ENCODE measurements at places on chromosomes 4 and X.

DNA sequence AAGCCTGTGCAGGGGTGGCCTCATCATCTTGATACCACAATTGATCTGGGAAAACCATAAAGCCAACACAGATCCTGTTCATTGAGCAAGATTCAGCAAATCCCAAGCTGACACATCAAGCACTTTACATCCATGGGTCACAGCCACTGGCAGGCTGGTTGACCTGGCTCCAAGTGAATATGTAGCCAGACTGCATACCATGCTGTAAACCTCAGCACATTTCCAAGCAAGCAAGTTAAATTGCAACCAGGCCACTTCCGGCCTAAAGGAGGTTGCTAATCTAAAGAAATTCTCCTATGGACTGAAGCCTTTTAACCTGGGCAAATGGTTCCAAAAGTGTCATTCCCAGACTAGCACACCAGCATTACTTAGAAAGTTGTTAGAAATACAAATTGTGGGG lies 54.4 kb upstream of the USP26 start:
- no peaks in the 10 kb centered on the region for H3K27me3 ChIP-seq
- DNase-seq, result no peak
- H3K36me3 ChIP-seq, result no peaks in the 10 kb centered on the region
- H3K27ac ChIP-seq, result no peak overlapping the region
- no peaks in the 10 kb centered on the region for H3K4me1 ChIP-seq
- H3K4me3 ChIP-seq, result no peak overlapping the region

DNA sequence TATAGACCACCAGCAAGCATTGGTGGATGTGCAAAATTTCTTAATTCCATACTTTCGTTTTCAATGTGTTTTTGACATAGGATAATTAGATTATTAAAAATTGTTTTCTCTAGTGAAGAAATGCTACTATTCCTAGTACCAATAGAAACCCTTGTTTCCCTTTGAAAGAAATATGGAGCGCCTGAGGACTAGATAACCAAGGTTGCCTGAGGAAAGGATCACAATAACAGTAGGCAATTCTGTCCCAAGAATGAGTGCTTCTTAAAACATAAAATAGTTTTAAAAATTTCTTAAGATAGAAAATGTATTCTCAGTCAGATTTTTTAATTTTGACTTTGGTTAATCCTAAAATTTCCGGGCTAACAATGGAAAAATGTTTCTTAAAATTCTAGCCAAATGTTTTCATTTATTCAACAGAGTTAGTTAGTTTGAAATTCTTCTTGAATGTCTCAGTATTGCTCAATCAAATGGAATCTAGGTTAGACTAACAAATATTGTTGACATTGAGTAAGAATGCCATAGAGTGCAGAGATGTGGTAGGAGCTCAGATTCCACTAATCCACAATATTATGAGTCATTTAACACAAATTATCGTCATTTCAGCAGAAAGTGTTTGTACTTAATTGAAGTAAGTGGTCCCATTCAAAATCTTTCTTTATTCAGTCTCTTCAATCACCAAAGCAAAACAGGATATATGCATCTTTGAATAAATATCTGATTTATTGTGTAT lies 666.0 kb downstream of the GRID2 start:
- no peaks in the 10 kb centered on the region for H3K4me1 ChIP-seq
- H3K4me3 ChIP-seq, result no peak overlapping the region
- no peaks in the 10 kb centered on the region for H3K27me3 ChIP-seq

GRCh38 chr4:87505862-87506261 lies 23.3 kb downstream of the SPARCL1 start:
- no peak for DNase-seq
- no peaks in the 10 kb centered on the region for H3K36me3 ChIP-seq
- no peak overlapping the region for H3K4me3 ChIP-seq
- peaks cover 12% of the 10 kb centered on the region for H3K4me1 ChIP-seq

GRCh38 chr4:122246551-122246950 lies 94.4 kb downstream of the BLTP1 start:
- no peaks in the 10 kb centered on the region for H3K27me3 ChIP-seq
- H3K27ac ChIP-seq, result no peak overlapping the region
- peaks cover 64% of the 10 kb centered on the region for H3K36me3 ChIP-seq

DNA sequence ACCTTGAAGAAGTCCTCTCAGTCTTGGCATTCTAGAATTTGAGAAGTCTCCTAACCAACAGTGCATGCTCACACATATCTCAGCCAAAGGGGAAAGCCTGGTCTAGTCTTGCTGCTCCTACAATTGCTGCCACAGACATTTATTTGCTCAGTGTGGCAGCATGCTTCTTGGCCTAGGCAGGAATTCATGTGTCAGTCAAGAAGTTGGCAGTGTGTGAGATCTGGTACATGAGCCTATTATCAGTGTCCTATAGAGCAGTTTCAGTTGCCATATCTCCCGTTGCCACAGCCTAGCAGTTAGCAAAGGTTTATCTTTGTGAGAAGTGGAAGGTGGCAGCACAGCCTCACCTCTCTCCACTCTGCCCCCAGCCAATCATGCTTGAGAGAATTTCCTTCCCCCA lies 176.9 kb upstream of the ARHGEF9 start:
- H3K27ac ChIP-seq, result no peak overlapping the region
- H3K4me1 ChIP-seq, result no peaks in the 10 kb centered on the region
- no peak for DNase-seq
- H3K4me3 ChIP-seq, result no peak overlapping the region

- no peak overlapping the region for H3K27ac ChIP-seq
- no peaks in the 10 kb centered on the region for H3K36me3 ChIP-seq
- no peaks in the 10 kb centered on the region for H3K4me1 ChIP-seq
- DNase-seq, result no peak
- no peaks in the 10 kb centered on the region for H3K27me3 ChIP-seq
These were observed 253.3 kb downstream of the CENPC start for GRCh38 chr4:67292045-67292444.

GRCh38 chr4:8532245-8532781 lies 47.9 kb upstream of the GPR78 start:
- DNase-seq, result no peak
- no peak overlapping the region for H3K27ac ChIP-seq
- H3K4me1 ChIP-seq, result peaks cover 13% of the 10 kb centered on the region
- H3K27me3 ChIP-seq, result no peaks in the 10 kb centered on the region
- H3K4me3 ChIP-seq, result no peak overlapping the region

DNA sequence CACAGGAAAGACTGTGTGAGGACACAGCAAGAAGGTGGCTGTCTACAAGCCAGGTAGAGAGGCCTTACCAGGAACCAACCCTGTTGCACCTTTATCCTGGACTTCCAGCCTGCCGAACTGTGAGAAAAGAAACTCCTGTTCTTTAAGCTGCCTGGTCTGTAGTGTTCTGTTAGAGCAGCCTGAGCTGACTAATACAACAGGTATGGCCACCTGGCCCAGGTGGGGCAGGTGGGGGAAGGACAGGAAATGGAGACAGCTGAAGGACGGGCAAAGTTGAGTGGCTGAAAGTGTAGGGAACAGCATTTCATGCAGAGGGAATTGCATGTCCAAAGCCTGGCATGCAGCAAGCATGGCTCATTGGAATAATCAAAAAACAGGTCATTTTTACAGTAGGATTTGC lies 35.1 kb downstream of the CYTL1 start:
- H3K4me3 ChIP-seq, result no peak overlapping the region
- no peaks in the 10 kb centered on the region for H3K36me3 ChIP-seq
- no peak overlapping the region for H3K27ac ChIP-seq
- no peaks in the 10 kb centered on the region for H3K4me1 ChIP-seq

- no peak overlapping the region for H3K27ac ChIP-seq
- DNase-seq, result no peak
- no peaks in the 10 kb centered on the region for H3K27me3 ChIP-seq
- H3K4me1 ChIP-seq, result no peaks in the 10 kb centered on the region
- no peaks in the 10 kb centered on the region for H3K36me3 ChIP-seq
These were observed 19.3 kb upstream of the UVSSA start for GRCh38 chr4:1327526-1328266.

GRCh38 chrX:8783097-8783713 lies 18.0 kb downstream of the FAM9A start:
- no peaks in the 10 kb centered on the region for H3K36me3 ChIP-seq
- no peaks in the 10 kb centered on the region for H3K4me1 ChIP-seq
- no peak overlapping the region for H3K4me3 ChIP-seq
- peak; percentile 65 for DNase-seq
- no peaks in the 10 kb centered on the region for H3K27me3 ChIP-seq

DNA sequence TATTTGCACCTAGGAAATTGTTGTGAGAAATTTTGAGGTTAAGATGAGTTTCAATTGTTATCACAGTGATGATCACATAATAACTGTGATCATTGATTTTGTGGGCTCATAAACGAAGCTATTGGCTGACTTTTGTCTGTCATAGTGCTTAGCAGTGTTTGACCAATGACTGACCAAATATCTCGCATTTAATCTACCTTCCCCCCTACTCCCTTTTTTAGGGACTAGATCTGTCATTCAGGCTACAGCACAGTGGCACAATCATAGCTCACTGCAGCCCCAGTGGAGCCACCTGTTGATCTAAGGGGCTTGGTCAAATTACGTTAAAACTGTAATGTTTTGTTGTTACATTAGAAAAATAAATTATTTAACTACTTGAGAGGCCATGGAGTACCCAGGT lies 1.5 kb downstream of the FUNDC2 start:
- H3K36me3 ChIP-seq, result no peaks in the 10 kb centered on the region
- no peak for DNase-seq
- H3K4me1 ChIP-seq, result peaks cover 4% of the 10 kb centered on the region
- no peaks in the 10 kb centered on the region for H3K27me3 ChIP-seq
- H3K4me3 ChIP-seq, result no peak overlapping the region

DNA sequence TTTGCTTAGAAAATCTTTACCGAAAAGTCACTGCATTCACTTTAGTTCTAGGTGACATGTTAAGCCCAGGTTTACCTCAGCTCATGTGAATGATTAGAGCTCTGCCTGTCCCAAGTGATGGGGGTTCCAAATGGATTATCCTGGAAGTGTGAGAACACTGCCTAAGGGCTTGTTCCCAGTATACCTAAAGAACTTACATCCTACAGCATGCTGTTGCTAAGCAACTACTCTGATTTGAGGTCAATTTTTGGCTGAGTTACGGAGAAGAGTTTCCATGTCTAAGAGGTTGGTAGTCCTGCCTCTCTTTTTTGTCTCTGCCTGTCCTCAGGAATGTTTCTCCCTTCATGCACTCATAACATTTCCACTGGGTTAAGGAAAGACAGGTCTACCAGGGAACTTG lies 67.6 kb upstream of the UGT2B15 start:
- no peaks in the 10 kb centered on the region for H3K36me3 ChIP-seq
- H3K4me1 ChIP-seq, result no peaks in the 10 kb centered on the region
- H3K27me3 ChIP-seq, result no peaks in the 10 kb centered on the region
- no peak overlapping the region for H3K4me3 ChIP-seq
- no peak for DNase-seq
- no peak overlapping the region for H3K27ac ChIP-seq

DNA sequence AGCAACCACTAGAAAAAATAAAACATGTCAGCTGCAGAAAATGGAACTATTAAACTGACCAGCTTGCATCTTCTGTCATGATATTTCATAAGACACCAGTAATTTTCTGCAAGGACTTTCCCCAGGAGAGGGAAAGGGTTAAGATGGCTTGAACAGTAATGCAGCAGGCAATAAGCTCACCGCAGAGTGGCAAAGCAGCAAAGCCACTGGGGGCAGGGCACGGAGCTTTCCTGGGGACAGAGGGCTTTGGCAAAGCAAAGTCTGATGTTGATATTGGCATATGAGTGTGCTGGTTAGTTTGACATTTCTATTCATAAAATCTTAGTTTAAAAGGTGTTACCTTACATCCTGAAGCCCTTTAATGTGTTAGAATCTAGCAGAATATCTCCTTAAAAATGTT lies 55.1 kb upstream of the NAP1L5 start:
- H3K4me1 ChIP-seq, result no peaks in the 10 kb centered on the region
- H3K27ac ChIP-seq, result no peak overlapping the region
- no peak overlapping the region for H3K4me3 ChIP-seq
- H3K36me3 ChIP-seq, result peaks cover 46% of the 10 kb centered on the region
- H3K27me3 ChIP-seq, result no peaks in the 10 kb centered on the region

DNA sequence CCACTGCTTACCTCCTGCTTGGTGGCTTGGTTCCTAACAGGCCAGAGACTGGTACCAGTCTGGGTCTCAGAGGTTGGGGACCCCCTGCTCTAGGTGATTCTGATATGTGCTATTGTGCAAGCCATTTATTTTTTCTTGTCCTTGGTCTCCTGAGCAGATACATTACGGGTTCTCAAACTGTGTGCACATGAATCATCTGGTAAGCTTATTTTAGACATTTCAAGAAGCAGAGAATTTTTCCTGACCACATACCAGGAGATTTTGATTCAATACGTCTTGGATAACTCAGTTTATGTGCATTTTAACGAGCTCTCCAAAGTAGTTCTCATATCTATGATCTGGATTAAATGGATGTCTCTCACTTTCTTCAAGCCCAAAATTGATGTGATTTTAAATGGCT lies 77.2 kb downstream of the FHIP1A start:
- H3K4me1 ChIP-seq, result no peaks in the 10 kb centered on the region
- H3K4me3 ChIP-seq, result no peak overlapping the region
- H3K27ac ChIP-seq, result no peak overlapping the region
- DNase-seq, result no peak

DNA sequence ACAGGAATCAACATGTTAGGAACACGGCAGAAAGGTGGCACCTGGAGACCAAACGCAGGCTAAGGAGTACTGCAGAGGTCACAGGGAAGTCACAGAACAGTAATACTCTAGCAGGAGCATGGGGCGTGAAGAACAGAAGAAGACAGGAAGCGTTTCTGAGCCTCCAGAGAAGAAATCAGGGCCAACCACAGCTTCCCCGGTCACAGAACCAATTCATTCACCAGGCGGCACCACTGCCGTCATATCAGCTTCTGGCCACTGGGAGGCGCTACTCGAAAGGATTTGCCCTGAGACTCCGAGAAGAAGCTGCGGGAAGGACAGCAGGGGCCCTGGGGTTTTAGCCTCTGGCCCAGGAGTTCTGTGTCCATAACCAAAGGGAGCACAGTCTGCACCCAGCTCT lies 78.0 kb upstream of the DRD5 start:
- H3K27ac ChIP-seq, result no peak overlapping the region
- H3K36me3 ChIP-seq, result no peaks in the 10 kb centered on the region
- peak; percentile 41 for DNase-seq
- H3K4me3 ChIP-seq, result no peak overlapping the region
- H3K4me1 ChIP-seq, result no peaks in the 10 kb centered on the region

- no peaks in the 10 kb centered on the region for H3K36me3 ChIP-seq
- no peaks in the 10 kb centered on the region for H3K4me1 ChIP-seq
- no peaks in the 10 kb centered on the region for H3K27me3 ChIP-seq
- no peak overlapping the region for H3K4me3 ChIP-seq
- DNase-seq, result no peak
- H3K27ac ChIP-seq, result no peak overlapping the region
These were observed 69.2 kb downstream of the HEPH start for GRCh38 chrX:66233209-66233608.

GRCh38 chrX:151384807-151385206 lies 12.2 kb upstream of the VMA21 start:
- H3K36me3 ChIP-seq, result no peaks in the 10 kb centered on the region
- no peaks in the 10 kb centered on the region for H3K27me3 ChIP-seq
- H3K4me3 ChIP-seq, result no peak overlapping the region
- no peak for DNase-seq
- H3K4me1 ChIP-seq, result no peaks in the 10 kb centered on the region

DNA sequence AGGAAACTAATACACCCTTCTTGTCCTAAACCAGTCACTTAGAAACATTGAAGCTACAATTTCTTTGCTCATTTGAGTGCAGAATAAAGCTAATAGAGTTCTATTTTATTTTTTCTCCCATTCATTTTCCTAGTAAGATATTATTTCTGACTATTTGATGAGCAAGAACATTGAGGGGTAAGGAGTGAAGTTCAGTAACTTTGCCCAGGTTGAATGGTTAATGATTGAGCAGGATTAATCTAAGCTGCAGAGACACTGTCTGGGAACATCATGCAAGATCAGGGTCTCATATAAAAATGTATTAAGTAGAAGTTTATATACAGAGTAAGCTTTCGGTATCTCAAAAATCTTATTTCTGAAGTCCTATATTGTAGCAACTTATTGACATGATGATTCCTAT lies 102.4 kb upstream of the LIMCH1 start:
- no peak for DNase-seq
- no peak overlapping the region for H3K4me3 ChIP-seq
- H3K36me3 ChIP-seq, result no peaks in the 10 kb centered on the region
- H3K27me3 ChIP-seq, result no peaks in the 10 kb centered on the region
- H3K4me1 ChIP-seq, result peaks cover 31% of the 10 kb centered on the region
- H3K27ac ChIP-seq, result no peak overlapping the region
